NCI-H2081 (cell line): ENCODE measurements at places on chromosomes 4 and X.

DNA sequence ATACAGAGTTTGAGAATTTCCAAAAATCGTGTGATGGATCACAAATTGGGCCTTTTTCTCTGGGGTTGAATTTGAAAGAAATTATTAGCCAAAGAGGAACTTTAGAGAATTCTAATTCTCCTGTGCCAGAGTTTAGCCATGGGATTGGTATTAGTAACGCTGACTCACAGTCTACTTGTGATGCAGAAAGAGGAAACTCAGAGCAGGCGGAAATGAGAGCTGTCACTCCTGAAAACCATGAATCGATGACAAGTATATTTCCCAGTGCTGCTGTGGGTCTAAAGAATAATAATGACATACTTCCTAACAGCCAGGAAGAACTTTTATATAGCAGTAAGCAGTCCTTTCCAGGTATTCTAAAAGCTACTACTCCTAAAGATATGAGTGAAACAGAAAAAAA is 64.9 kb downstream of the N4BP2 start:
- no peak for DNase-seq

- DNase-seq, result peak; percentile 58
Observed at GRCh38 chr4:1009542-1010394, 1.7 kb upstream of the FGFRL1 start.

DNA sequence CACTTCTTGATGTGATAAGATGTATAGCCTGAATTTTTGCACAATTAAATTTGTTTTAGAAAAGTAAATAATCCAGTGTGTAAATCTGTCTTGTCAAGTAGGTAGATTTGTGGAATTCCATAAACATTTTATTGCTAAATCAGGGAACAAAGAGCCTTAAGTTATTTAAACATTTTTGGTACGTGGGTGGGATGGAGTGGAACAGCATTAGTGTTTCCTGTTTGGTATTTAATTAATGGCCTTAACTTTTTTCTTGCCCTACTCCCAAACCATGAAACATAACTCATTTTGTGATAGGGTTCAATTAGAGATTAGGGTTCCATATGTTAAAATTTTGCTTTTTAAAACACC is 5.1 kb downstream of the NUDT9 start:
- DNase-seq, result no peak

GRCh38 chr4:76984788-76985211 is 35.2 kb downstream of the SEPTIN11 start:
- DNase-seq, result no peak

- no peak for DNase-seq
Observed at GRCh38 chrX:152989292-152989658, 4.6 kb downstream of the PNMA5 start.

DNA sequence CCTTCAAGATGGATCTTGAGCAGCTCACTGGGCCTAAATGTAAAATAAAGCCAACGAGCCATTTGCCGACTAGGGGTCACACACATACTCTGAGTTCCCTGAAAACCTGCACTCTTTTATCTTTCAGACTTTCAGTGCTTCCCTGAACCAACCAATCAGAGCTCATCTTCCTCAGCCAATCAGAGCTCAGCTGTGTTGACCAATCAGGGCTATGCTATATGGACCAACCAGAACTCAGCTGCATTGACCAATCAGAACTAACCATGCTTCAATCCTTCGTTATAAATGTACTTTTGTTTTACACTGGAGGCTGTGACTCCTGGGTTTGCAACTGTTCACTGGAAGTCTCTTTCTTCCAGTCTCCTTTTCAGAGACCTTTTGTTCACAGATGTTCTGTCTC is 19.3 kb downstream of the SLC25A53 start:
- DNase-seq, result no peak

- no peak for DNase-seq
Observed at GRCh38 chr4:20462426-20463175, 210.9 kb downstream of the SLIT2 start.

- no peak for DNase-seq
Observed at GRCh38 chr4:94219402-94219801, 11.7 kb downstream of the SMARCAD1 start.

- DNase-seq, result peak; percentile 3
Observed at GRCh38 chr4:74158466-74159142, 686 bp downstream of the MTHFD2L start.

- DNase-seq, result no peak
Observed at GRCh38 chr4:70405765-70406164, 8.0 kb downstream of the OPRPN start.

DNA sequence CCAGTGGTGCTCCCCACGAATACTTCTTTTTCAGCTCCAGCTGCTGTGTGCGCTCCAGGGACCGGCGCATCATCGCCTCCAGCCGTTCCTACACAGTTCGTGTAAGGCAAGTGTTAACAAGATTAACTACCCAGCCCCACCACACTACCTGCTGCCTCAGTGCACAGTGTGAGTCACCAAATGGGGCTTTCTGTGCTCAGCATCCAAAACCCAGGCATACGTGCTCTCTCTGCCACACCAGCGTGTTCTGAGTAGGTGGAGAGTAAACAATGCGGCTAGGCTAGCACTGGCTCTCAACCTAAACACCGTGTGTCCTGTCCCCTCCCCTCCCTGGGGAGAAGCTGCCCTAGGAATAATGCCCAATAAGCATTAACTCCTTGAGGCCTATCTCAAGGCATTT is 60.0 kb downstream of the MAP7D2 start:
- peak; percentile 22 for DNase-seq

GRCh38 chr4:26938516-26938915 is 77.9 kb downstream of the STIM2 start:
- no peak for DNase-seq

DNA sequence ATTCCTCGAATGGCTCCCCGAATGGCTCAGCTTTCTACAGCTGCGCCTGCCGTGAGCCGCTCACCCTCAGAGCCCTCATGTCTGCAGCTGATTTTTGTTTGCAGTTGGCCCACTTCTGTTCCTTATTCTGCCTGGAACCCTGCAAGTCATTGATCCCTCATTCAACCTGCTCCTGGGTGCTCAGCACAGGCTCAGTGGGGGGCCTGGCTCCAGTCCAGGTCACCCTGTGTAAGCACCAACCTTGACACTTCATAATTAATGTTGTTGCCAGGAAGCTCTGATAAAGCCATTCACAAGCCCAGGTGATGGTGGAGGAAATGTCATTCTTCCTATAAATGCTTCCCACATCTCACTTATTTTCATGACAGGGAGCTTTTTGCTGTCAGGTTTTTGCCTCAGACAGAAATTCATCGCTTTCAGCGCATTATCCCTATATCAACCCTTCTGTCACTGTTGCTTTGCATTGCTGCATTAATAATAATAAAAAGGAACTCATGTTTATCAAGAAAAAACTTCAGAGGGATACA is 85.7 kb downstream of the F11 start:
- peak; percentile 51 for DNase-seq

DNA sequence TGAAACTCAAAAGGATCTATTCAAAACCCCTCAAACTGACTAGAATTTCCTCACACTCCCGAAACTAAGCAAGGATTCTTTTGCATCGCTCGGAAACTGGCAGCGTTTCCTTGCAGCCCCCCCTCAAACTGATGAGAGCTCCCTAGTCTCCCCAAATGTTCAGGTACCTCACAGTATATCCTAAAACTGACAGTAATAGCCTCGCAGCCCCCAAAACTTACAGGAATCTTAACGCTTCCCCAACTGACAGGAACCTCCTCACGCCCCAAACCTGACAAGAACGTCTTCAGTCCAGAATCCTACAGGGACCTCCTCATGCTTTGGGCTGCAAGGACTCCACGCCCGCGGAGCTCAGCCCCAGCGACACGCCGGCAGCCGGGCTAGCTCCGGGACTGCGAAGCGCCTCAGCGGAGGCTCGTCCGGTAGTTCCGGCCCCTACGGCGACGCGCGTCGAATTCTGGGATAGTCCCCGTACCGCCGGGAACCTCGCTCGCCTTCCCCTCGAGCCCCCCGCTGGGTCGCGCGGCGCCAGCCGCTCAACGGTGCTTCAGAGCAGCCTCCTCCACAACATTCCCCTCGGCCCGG is 640 bp downstream of the PHF8 start:
- peak; percentile 62 for DNase-seq

DNA sequence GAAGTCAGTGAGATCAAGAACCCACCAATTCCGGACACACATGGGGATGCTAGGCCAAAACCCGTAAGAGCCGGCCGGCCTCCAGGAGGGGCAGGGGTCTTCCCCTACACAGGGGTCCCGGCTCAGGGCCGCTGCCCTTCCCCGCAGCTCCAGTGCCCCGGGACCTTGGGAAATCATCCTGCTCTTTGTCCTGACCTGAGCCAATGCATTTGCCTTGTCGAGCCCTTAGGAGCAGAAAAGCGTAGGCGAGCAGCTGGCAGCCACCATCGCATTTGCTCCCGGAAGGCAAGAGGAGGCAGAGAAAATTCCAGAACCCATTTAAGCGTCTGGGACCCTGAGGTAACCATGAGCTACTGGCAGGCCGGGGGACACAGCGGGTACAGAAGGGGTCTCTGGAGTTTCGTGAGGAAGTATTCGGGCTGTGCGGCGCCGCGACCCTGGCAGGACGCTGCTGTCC is 7.4 kb upstream of the TNIP2 start:
- no peak for DNase-seq

DNA sequence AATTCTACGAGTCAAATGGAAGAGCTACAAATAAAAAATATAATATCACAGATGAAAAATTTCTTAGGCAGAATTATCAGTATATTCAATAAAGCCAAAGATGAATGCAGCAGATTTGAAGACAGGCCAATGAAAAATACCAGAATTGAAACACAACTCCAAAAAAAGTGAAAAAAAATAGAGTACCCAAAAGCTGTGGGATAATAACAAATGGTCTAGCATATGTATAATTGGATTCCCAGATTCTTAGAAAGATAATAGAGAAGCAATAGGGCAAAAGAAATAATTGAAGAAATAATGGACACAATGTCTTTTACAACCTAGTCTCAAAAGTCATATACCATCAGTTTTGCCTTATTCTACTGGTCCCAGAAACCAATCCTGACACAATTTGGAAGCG is 4.4 kb downstream of the ANAPC10 start:
- no peak for DNase-seq

DNA sequence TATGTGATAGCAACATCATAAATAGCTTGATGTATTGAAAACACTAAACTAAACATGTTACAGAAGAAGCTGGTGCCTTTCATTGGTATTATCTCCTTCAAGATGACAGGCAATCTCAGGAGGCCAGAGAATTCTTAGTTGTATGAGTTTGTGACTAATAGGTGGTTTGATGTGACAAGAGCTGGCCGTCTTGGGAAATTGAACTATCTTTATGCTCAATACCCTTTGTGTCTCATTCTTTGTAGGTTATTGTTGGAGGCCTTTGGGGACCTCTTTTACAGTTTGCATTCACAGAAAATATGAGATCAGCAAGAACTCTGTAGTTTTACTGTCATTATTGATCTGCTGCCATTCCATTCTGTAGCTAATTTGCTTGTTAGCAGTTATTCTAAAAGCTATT is 659.2 kb upstream of the PITX2 start:
- no peak for DNase-seq

DNA sequence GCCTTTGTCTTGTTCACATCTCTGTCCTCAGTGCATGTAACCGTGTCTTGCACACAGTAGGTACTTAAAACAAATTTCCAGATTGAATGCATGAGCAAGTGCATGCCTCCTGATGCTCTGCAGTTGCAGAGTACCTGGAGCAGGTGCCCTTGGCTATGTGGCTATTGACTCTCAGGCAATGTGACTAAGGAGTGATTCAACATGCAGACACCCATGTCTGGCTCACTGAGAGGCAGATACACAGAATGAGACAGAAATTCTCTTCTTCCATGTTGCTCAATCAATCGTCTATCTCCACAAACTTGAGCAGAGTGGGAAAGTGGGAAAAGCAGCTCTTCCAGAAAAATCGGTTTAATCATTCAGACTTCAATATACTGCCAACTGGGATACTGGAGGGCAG is 111.0 kb downstream of the CHRDL1 start:
- DNase-seq, result no peak

GRCh38 chr4:54272051-54272450 is 43.0 kb downstream of the PDGFRA start:
- DNase-seq, result no peak

DNA sequence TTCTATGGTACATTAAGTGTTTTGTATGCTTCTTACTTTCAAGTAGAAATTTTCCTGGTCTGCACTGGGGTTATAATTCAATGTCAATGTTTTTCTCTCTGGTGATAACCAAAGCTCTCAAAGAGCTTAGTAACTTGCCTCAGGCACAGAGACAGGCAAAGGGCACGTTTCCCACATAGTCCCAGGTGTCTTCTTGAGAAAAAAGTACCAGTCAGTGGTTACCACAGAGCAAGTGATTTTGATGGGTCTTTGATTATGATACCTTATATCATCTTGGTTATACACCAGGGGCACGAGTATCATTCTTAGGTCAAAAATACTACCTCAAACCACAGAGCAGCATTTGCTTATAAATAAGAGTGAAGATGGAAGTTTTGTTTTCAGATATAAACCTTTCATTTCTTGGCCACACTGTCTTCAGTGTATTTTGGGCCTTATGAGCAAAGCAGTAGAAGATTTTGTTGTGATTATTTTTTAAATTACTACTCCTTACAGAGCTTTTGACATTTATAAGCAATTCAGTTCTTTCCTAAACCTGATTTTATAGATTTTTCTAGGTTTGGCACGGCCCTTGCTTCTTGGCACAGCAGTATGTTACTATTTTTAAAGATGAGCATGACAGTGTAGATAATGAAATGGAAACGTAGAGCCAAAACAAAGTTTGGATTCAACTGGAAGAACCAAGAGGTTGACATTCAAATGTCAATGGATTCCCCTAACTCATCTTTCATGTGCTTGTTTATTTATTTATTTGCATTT is 85.3 kb upstream of the TLL1 start:
- DNase-seq, result no peak

DNA sequence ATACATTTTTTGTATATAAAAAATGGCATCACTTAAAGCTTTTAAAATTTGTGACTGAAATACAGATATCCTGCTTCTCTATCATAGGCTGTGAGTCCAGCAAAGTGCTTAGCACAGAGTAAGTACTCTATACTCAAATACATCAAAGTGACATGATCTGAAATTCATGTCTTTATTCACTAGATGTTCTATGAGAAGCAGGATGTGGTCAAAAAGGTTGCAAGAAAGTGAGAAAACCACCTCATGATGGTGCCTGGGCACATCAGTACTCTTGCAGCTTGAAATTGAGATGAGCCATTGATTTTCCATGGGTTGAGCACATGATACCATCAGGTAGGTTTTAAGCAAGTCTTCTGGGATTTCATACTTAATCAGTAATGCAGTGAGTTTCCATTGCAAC is 20.4 kb upstream of the SFRP2 start:
- DNase-seq, result no peak

DNA sequence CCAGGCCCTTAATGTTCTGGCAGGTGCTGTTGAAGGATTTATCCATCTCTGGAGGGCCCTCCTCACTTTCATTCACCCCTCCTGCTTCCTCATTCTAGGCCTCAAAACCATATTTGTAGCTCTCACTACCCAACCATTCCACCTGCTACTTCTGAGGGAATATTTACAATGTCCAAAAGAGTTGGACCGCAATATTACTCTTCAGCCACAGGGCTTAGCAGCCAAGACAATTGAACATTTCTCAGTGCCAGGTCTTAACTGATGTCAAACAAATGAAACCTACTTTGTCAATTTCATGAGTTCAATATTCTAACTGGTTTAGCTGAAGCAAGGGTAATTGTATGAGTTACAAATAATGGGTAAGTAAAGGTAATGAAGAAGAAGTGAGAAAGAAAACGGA is 113.2 kb downstream of the ENOX2 start:
- no peak for DNase-seq

GRCh38 chr4:182885738-182886077 is 31.5 kb downstream of the DCTD start:
- no peak for DNase-seq
